HTR-8/SVneo (cell line): ENCODE measurements at places on chromosomes 11 and 22.

GRCh38 chr11:74418509-74418895, 20.3 kb upstream of the PGM2L1 start:
- DNase-seq = peak; percentile 67

- DNase-seq = no peak
Observed at GRCh38 chr22:19661156-19661555, 53.1 kb upstream of the SEPTIN5 start.

GRCh38 chr22:50678218-50678650, 5.6 kb downstream of the SHANK3 start:
- no peak for DNase-seq

DNA sequence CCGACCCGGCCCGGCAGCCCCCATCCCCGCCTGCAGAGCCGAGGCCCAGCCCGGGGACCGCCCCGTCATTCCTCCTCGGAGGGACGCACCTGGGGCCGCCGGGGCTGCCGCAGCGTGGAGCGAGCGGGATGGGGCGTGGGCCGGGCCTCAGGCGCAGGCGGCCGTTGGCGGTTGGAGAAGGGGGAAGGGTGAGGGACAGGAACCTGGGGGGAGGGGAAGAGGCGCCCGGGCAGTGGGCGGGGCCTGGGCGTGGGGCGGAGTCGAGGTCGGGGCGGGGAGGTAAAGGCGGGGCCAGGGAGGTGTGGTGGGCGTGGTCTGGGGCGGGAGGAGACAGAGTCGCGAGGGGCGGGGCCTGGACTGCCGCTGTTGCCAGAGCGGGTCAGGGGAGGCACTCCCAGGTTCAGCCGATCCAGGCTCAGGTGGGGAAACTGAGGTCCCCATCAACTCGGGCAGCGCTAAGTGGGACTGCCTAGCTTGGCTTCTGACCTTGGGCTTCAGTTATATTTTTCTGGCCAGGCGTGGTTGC, at the start of gene TESMIN:
TSS of gene TESMIN (minus strand) at position 190 of the 526 bp plus-strand sequence. CDS start 860 bp downstream, outside the sequence.
- DNase-seq = peak; percentile 97

DNA sequence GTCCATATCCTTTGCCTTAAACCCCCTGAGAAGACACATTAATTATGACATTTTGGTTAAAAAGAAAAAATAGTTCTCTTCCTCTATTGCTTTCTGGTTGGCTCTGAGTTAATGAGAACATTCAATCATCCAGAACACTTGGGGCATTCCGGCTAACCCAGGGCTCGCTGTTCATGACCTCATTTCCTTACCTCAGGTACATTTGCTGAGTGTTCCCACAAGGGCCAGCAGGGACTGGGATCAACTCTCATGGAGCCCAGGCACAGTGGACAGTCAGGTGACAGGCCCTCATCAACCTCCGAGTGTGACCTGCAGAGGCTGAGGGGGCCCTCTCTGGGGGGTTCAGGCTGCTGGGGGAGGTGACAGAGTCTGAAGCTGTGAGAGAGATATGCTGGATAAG, 98.9 kb downstream of the MYO18B start:
- DNase-seq = no peak

GRCh38 chr11:8252388-8252787, 11.3 kb downstream of the LMO1 start:
- no peak for DNase-seq

DNA sequence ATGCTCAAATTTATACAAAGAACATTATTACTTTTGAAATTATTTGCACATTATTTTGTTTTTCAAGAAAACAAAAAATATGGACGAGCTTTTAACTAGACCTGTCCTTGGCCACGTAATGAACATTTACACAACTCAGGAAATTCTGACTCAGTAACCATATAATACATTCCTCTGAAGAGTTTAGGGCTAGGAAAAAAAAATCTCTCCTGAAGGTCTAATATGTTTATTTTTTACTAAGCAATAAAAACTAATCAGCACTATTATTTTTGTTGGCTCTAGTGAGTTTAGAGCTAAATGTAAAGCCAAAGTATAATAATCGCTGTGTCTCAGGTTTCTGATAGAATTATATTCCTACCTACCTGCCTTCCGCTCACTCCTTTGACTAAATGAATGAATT, 187.5 kb downstream of the SWAP70 start:
- no peak for DNase-seq

GRCh38 chr11:3684819-3685172, 13.6 kb upstream of the CHRNA10 start:
- no peak for DNase-seq

DNA sequence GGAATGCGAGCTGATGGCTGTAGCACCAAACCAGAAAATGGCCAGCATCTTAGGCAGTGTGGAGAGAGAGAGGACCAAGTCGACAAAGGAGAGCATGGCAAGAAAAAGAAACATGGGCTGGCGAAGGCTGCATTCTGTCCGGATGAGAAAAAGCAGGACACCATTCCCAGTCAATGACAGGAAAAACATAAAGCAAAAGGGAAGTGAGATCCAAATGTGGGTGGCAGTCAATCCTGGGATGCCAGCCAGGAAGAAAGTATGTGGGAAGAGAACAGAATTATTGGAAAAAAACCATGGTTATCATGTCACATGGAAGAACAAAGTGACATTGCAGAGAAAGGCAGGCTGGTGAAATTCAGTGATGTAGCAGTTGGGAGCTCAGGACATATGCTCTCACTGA, 36.9 kb upstream of the OR56A1 start:
- no peak for DNase-seq

DNA sequence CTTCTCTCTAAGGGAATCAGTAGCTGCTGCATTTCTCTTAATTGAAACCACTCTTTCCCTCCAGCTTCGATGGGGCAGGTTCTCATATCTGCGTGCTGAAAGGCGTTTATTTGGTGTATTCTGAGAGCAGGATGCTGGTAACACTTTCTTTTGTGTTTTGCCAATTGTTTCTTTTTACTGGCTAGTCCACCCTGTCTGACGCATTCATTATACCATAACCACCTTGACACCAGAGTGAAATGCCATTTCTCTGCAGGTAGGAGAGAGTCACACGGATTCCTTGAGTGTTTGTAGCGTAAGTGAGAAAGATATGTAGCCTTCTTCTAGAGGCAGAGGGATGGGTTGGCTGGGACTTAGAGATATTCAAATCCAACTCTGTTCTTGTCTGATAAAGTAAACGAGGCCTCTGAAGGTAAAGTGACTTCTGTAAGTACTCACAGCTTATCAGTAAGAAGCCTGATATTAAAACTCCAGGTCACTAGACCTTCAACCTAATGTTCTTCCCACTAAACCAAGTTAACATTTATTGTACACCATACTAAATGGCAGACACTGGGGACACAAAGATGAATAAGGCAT, 21.4 kb downstream of the CD44 start:
- DNase-seq = no peak

DNA sequence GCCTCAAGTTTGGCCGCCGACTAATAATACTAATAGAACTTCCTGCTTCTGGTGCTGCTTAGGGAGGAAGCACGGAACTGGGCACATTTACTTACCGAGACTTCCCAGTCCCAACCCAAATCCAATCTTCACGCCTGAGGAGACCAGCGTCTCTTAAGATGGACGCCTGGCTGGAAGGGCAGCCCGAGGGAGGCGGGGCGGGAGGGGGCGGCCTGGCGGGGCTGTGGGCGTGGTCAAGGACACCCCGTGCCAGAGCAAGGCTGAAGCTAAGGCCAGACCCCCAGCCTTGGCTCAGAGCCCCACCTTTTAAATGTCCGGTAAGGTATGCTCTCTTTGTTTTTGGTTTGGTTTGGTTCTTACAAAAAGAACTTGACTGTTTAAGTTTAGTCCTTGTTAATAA, at the start of gene GDPD4:
TSS of gene GDPD4 (minus strand) at position 177 of the 400 bp plus-strand sequence. CDS start 16,549 bp downstream, outside the sequence.
- DNase-seq = no peak

DNA sequence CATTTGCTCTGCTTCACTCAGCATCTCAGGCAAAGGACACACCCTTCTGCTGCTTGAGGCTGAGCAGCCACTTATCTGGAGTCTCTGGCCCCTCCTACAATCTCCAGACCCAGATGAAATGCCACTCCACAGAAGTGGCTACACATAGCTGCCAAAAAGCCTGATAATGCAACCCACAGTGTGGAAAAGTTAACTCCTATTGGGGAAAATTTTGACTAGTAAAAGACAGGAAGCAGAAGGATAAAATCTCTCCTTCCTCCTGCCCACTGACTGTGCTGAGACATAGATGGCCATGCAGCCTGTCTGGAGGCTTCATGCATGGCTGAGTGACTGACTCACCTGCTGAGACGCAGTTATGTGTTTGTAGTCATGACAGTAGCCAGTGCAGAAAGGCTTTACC, 92.3 kb upstream of the TEAD1 start:
- peak; percentile 45 for DNase-seq

DNA sequence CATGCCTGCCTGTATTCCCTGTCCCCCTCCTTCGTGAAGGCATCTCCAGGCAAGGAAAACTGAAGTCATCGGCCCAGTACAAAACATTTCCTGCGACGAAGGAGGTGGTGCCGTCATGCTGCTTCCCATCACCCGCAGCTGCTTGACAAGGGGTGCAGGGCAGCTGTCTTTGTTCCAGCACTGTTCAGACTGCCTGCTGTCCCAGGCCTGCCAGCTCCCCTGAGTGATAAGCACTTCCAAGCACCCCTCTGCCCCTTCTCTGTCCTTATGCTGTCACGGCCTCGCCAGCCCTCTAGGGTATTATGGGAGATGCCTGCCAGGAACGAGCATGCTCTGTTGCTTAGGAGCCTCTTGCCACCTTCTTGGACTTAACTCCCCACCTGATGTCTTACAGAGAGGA, 37.1 kb upstream of the BSX start:
- DNase-seq = no peak

DNA sequence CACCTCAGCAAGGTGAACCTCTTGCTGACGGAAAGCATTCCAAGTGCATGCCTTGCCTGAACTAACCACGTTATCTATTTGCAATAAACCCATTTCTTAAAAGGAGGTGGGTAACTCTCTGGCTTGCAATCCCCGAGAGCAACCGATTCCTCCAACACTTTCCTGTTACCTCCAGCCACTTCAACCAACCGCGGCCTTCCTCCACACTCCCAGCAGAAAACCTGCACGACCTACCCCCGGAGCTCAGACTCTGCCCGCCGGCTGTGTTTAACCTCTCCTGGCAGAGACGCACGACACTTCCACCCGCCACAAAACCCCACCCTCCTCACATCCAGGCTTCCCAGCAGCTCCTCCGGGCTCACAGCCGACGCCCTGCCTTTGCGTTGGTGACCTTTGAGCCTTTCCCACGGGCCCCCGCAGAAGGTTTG, 708 bp downstream of the SCO2 start:
- DNase-seq = no peak

- DNase-seq = no peak
Observed at GRCh38 chr22:42185915-42186439, 55.4 kb upstream of the CYP2D6 start.

- DNase-seq = no peak
Observed at GRCh38 chr11:23959462-23959861, 537.4 kb upstream of the LUZP2 start.

DNA sequence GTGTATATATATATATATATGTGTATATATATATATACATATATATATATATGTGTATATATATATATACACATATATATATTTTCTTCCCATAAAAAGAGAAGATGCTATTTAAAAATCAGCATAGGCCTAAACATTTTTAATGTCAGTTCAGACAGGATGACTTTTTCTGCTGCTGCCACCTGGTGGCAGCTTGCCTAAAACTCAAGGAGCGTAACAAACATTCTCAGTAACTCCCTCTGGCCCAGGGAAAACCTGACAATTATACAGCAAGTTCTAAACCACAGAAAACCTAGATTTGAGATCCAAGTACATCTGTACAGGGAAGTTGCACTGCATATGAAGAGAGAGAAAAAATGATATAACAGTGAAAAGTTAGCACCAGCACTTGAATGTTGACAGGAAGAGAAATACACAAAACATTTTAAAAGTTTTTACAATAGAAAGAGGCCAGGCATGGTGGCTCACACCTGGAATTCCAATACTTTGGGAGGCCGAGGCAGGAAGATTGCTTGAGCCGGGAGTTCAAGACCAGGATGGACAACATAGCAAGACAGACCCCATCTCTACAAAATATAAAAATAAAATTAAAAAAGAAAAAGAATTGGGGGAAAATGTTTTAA, 16.6 kb downstream of the OR8A1 start:
- peak; percentile 21 for DNase-seq

DNA sequence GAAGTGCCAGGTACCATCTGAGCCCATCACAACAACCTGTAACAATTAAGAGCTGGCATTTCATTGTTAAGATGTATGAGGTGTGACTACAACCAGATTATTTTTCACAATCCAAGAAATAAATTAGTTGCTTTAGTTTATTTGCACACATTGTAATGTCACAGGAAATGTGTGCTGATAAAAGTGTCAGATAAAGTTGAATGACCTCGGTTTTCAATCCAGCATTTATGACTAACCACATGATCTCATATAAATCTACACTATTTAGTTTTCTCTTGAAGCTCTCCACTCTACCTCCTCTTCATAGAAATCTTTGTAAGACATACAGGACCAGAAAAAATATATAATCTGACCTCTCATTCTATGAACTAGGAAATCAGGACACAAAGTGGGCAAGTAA, 166.2 kb downstream of the PGR start:
- DNase-seq = no peak

DNA sequence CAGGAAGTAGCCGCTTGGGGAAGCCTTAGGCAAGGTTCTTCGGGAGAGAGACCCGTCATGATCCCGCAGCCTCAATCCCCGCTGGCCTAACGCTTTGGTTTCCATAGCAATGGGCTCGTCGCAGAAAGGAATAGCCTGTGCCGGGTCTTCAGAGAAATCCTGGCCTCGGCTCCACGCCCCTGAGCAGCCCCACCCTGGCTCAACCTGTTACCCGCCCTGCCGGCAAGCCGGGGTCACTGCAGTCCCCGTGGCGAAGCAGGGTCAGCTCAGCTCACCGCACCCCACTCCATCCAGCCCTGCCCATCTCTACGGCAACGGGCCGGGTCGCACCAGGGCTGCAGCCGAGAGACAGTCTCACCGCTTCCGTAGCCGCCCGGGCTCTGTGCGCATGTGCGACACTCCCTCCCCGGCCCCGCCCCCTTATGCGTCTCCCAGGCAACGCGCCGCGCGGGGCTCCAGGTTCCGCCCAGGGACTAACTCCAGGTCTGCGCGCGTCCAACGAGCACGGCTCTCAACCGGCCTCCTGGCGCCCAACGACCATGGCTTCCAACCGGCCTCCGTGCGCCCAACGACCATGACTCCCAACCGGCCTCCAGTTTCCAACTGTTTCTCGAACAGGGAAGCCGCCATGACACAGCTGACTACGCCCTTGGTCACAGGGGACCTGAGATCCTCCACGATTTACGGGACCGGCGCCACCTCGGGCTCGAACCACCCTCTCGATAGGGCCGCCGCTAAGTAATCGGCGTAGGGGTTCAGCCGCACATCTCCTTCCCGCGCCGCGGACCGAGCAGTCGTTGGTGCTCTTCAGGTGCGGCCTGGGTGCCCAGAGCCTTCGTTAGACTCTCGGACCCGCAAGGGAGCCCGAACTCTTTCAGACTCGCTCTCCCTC, at the start of gene DUSP18:
TSS of gene DUSP18 (minus strand) at position 382 of the 892 bp plus-strand sequence. CDS start 3,872 bp downstream, outside the sequence.
- DNase-seq = peak; percentile 92
